ENCODE measurements at places on chromosomes 2 and 18.

DNA sequence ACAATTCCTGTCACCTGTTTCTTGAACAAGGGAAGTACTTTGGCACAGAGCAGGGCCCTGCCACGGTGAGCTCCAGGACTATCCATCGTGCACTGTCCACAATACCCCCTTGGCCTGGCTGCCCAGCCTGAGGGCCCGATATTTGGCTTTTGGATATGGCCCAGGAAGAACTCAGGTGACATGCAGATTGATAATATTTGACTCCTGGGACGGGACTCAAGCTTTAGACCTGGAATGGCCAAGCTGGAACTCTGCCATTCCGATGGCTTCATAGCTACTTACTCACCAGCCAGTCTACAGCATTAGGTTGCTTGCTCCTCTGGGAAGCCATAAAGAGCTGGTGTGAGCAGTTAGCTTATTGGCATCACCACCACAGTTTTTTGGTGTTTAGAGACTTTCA is 26.6 kb downstream of the EML6 start:
- no peak for DNase-seq

DNA sequence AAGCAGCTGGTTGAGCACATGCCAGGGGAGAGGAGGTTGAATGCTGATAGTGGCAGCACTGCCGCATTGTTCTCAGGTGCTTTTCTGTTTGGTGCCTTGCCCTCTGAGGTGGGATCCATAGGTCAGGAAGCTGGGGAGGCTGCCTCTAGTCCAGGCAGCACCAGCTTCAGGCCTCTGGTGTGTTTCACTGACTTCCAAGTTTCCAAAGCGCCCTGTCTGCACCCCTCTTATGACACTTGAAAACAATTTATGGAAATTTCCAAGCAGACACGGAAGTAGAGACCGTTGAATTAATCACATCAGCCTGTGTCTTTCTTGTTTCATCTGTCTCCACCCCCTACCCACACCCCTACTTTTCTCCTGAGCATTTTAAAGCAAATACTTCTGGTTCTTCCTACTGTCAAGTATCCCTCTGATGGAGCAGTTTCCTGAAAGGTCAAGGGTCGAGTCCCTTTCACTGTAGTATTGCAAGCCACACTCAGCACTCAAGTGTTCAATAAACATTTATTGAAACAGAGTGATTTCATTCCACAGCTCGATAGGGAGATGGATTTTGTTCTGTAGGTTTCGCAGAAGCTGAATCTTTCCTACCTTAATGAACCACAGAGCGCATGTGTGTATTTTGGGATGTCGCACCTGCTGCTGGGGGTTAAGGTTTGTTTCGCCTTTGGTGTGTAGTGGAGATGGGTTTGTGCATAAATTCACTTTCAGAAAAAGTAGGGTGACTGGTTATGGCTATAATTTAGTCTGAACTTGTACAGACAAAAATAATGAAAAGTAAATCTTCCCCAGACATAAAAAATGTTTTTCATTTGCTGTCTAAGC is 21.4 kb downstream of the DGKD start:
- no peak for DNase-seq

- DNase-seq: no peak
Observed at GRCh38 chr2:207920321-207920720, 105.0 kb downstream of the PLEKHM3 start.

DNA sequence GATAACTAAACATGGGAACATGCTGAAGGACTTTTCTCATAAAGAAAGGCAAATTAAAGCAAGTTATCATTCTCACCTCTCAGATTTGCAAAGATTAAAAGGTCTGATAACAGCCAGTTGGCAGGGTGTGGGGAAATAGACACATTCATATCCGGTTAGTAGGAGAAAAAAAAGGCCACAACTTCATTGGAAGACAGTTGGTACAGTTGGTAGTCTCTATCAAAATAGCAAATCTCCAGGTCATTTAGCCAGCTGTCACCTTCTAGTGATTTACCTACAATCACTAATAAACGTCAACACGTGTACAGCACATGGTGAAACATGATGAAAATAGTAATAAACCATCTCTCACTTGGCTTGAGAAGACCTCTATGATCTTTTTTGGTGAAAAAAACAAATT is 16.6 kb downstream of the INPP5D start:
- no peak for DNase-seq

DNA sequence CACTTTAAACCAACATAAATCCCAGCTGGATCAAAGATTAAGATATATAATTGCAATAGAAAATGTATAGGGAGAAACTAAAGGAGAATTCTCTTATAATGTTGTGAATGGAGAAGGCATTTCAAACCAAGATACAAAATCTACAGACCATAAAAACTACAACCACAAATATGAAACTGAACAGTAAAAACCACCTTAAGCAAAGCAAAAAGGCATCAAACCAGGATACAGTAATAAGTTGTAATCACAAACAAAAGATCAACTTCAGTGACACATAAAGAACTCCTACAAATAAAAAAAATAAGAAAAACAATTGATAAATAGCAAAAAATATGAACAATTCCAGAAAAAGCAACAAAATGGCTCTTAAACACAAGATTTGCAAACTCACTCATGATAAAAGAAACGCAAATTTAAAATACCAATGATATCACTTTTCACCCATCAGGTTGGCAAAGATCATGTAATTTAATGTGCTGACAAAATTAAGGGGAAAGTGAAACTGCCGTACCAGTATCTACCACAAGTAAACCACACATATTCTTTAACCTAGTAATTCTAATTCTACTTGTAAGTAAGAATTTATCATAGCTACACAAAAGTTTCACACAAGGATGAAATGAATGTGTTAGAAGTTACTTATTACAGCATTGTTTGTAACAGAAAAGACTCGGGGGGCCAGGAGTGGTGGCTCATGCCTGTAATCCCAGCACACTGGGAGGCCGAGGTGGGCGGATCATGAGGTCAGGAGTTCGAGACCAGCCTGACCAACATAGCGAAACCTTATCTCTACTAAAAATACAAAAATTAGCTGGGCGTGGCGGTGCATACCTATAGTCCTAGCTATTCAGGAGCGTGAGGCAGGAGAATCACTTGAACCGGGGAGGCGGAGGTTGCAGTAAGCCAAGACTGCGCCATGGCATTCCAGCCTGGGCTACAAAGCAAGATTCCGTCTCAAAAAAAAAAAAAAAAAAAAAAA is 101.9 kb downstream of the USP34 start:
- no peak for DNase-seq
